ENCODE measurements at places on chromosomes 11 and 22. TPM values are rescaled to one million over a fixed set of nuclear protein-coding genes. Genes with fewer than 3 reads are reported as not detected.

The CHCHD10 gene
- total RNA-seq = 28.2 TPM

The CBX7 gene
- total RNA-seq = 129 TPM

The TBX10 gene
- total RNA-seq = not detected

The PRSS23 gene
- 33.4 TPM for total RNA-seq

The SLC6A5 gene
- total RNA-seq = not detected

The PRRG4 gene
- 1.8 TPM for total RNA-seq

The TRIM29 gene
- total RNA-seq = 0.45 TPM

The C11orf86 gene
- total RNA-seq = not detected

The KCNC1 gene
- total RNA-seq = not detected

The SPI1 gene
- 18.5 TPM for total RNA-seq

The SNX15 gene
- 21.2 TPM for total RNA-seq

The GLYATL1 gene
- total RNA-seq = not detected

The SLC22A9 gene
- not detected for total RNA-seq

The SLC1A2 gene
- 0.69 TPM for total RNA-seq

The UBQLN3 gene
- total RNA-seq = not detected

The BTBD18 gene
- total RNA-seq = not detected

The ANO9 gene
- not detected for total RNA-seq

The MS4A6E gene
- total RNA-seq = not detected

The SLC25A45 gene
- total RNA-seq = 4.6 TPM

The TMEM191C gene
- total RNA-seq = 3.8 TPM

The KCNJ1 gene
- not detected for total RNA-seq

The ARHGEF17 gene
- 141 TPM for total RNA-seq

The CCDC87 gene
- total RNA-seq = 0.45 TPM

The UQCC3 gene
- 6.3 TPM for total RNA-seq

The ZNF214 gene
- total RNA-seq = 3.3 TPM

The ALX4 gene
- total RNA-seq = under 0.01 TPM
